Stimulated activated CD8-positive, alpha-beta memory T cell treated with anti-CD3 and anti-CD28 coated beads, Interleukin-4, amount 100 ng/mL, for 4 hours (primary cell): ENCODE measurements at places on chromosomes 6 and 20.

DNA sequence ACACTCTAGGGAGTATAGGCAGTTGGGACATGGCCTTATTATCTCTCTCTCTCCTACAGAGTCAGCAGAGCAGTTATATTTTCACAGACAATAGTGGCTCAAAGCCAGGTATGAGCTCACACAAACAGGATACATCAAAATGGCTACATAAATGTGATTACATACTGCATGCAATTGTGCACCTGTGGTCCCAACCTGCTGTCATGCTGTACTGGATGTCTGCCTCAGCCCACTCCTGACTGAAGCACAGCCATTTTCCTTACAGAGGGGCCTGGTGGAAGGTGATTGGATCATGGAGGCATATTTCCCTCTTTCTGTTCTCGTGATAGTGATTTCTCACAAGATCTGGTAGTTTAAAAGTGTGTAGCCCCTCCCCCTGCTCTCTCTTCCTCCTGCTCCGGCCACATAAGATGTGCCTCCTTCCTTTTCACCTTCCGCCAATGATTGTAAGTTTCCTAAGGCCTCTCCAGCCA, 37.0 kb upstream of the SAMHD1 start:
- no peak for DNase-seq

DNA sequence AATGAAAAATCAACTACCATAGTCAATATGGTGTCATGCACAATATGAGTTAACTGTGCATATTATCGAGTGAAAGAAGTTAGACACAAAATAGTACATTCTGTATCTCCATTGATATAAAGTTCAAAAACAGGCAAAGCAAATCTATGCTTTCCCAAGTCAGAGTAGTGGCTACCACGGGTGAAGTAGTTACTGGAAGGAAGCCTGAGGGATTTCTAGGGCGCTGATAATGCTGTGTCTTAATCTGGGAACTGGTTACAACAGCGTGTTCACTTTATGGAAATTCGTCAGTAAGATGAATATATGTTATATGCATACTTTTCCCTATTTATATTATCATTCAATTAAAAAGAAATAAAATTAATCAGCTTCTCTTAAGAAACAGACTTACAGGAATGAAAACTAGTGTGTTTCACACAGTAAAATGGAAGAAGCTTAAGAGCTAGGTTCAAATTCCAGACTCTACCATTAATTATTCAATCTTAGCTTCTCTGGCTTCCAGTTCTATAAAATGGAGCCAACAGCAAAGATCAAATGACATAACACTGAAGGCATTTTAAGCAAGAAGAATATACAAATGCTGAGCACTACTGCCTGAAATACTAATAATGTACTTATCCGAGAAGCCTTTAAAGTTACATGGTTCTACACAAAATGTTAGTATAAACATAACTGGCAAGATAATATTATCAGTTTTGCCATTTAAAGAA, 19.2 kb downstream of the BACH2 start:
- no peak for DNase-seq

- DNase-seq, result no peak
These were observed 554.8 kb downstream of the TBC1D32 start for GRCh38 chr6:120779441-120779840.

- DNase-seq, result no peak
These were observed 671.8 kb upstream of the MARCKS start for GRCh38 chr6:113185299-113185698.

DNA sequence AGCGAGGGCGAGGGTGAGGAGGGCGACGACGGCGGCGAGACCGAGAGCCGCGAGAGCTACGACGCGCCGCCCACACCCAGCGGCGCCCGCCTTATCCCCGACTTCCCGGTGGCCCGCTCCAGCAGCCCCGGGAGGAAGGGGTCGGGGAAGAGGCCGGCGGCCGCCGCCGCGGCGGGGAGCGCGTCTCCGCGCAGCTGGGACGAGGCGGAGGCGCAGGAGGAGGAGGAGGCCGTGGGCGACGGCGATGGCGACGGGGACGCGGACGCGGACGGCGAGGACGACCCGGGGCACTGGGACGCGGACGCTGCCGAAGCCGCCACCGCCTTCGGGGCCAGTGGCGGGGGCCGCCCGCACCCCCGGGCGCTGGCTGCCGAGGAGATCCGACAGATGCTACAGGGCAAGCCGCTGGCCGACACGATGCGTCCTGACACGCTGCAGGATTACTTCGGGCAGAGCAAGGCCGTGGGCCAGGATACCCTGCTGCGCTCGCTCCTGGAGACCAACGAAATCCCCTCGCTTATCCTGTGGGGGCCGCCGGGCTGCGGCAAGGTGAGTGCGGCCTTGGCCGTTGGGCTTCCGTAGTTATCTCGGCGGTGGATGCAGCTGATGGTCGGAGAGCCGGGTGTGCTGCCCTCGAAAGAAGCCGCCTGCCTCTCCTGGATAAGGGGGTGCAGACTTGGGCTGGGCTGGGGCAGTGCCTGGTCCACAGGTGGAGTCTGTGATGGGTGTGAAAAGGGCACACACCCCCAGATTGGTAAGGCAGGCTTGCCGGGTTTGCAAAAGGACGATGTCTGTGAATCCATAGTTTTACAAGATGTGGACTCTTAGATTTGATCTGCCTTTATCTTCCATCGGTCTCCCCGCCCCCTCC, 938 bp downstream of the WRNIP1 start:
- DNase-seq, result peak; percentile 11

- DNase-seq, result no peak
These were observed 36.9 kb upstream of the SLCO4A1 start for GRCh38 chr20:62605236-62605943.

DNA sequence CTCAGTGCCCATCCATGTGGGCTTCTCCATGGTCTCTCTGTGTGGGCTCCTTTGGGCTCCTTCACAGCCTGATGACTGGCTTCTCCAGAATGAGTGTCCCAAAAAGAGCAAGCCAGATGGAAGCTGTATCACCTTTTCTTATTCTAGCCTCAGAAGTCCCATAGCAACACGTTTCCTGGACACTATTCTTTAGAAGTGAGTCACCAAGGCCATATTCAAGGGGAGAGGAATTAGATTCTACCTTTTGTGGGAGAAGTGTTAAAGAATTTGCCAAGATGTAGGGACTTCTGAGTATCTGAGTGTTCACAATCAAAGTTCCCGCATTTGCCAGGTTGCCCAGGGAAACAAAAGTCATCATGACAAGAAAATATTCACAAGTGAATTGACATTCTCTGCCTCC, 20.7 kb upstream of the TBC1D22B start:
- no peak for DNase-seq

- no peak for DNase-seq
These were observed 557.3 kb upstream of the CDH4 start for GRCh38 chr20:60694763-60695162.

DNA sequence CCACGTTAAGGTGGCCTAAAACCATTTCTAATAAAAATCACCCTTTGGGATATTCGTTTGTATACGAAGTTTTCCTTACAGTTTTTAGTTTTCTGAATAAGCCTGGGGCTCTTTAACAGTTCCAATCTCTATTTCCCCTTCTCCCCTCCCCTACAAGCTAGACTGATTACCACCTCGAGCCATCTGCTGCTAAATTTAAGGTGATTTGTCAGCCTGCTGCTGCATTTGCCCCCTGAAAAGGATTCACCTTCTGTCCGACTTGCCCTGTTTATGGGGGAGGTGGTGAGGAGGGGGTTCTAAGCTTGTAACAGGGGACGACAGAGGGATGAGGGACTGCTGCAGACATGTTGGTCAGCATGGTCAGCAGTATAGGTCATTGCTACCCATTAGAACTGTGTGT, 146.3 kb downstream of the JARID2 start:
- DNase-seq, result no peak

DNA sequence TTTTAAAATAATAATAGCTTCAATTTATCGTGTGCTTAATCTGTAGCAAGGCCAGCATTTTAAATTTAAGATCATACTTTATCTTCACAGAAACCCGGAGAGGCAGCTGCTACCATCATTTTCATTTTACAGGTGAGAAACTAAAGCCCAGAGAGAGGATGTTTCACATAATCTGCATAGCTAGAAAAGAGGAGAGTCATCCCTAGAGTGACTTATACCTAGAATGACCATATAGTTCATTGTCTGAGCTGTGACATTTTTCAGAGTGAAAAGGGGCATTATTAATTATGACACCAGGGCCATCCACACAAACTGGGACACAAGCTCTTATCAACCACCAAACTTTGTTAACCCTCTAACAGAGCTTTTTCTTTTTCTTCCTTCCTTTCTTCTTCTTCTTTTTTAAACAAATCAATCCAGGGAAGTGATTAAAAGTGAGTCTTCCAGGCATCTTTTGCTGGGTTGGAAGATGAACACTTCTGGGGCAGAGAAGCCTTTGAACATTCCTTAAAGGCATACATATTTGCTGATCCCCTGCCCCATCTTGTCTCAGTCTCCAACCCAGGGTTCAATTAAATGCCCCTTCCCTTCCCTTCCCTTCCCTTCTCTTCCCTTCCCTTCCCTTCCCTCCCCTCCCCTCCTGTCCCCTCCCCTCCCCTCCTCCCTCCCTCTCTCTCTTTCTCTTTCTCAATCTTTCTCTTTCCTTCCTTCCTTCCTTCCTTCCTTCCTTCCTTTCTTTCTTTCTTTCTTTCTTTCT, 272.5 kb upstream of the JAG1 start:
- DNase-seq, result no peak

GRCh38 chr6:104700371-104701185, 159.1 kb downstream of the HACE1 start:
- no peak for DNase-seq

DNA sequence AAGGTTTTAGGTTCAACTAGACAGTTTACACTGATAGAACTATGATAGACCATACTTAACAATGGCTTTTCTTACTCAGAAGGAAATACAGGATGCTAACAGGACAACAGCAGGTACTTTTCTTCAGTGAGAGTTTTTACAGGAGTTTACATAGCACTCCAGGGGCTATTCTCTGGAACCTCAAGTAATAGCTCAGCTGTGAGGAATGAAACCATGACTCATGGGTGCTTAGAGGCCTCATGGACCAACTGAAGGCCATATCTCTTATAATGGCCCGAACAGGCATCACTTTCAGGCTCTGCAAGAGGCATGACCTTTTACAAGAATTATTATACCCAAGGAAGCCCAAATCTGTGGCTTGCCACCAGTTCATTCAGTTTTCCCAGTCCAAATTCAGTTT, 31.8 kb downstream of the TREML1 start:
- DNase-seq, result no peak

GRCh38 chr6:153059757-153060156, 57.2 kb upstream of the MTRF1L start:
- DNase-seq, result no peak

GRCh38 chr6:125300992-125301434, 754 bp downstream of the HDDC2 start:
- DNase-seq, result no peak

GRCh38 chr20:58670102-58670501, 19.0 kb downstream of the STX16 start:
- no peak for DNase-seq

GRCh38 chr6:24766680-24767462, 7.9 kb upstream of the GMNN start:
- no peak for DNase-seq

DNA sequence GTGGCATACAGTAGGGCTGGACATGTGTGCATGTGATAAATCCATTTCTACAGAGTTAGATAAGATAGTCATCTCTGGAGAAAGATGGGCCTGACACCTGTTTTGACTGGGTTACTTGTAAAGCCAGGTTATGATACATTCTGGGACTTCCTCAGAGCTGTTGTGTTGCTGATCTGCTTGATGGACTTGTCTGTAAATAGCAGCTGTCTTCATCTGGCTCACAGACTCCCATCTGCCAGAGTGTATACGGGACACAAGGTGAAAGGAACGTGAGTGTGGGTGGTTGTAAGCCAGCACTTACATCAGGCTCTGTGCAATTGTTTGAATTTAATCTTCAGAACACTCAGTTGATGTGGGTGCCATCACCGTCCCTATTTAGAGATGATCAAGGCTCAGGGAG, 49.8 kb downstream of the ZDHHC14 start:
- DNase-seq, result no peak

GRCh38 chr20:4369119-4369797, 352.5 kb upstream of the PRND start:
- no peak for DNase-seq

DNA sequence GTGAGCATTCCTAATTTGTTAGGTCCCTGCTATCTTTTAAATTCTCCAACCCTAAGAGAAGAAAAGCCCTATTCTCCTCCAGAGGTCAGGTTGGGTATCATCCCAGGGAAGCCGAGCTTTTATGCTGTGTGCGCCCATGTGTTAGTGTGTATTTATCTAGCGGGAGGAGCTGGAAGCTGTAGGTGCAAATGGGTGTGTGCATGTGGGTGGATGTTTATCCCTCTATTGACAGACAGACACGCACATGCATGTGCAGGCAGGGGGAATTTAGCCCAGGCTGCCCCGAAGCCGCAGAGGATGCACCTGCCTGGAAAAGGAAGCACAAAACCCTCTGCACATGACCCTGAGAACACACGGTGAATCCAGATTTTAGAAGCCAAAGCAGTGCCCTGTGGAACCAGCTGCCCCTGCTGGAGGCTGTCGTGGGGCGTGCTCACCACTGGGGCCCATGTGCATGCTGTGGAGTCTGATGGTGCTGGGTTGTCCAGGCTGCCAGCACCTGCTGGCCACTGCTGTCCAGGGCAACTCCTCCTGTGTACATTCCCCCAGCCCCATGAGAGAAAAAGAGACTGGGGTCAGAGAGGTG, 397.5 kb downstream of the TAF4 start:
- no peak for DNase-seq

- DNase-seq, result no peak
These were observed 102.0 kb downstream of the BTBD3 start for GRCh38 chr20:12019715-12020114.

- no peak for DNase-seq
These were observed 14.8 kb downstream of the C6orf141 start for GRCh38 chr6:49565261-49565660.
